ENCODE measurements at places on chromosomes 6 and 20.

DNA sequence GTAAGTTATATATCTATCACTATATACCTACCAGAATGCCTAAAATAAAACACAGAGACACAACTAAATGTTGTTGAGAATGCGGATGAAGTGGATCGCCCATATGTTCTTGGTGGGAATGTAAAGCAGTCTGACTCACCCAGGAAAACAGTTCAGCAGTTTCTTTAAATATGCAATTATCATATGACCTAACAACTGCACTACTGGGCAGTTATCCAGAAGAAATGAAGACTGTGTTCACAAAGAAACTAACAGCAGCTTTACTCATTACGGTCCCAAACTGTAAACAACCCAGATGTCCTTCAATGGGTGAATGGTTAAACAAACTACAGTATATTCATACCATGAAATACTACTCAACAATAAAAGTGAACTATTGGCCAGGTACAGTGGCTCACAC is 14.3 kb upstream of the ZC3H12D start:
- no peak for DNase-seq

GRCh38 chr6:13915561-13916229 is 9.1 kb upstream of the RNF182 start:
- DNase-seq: no peak

- DNase-seq: no peak
These were observed 229.3 kb downstream of the RFPL4B start for GRCh38 chr6:112576423-112576822.

DNA sequence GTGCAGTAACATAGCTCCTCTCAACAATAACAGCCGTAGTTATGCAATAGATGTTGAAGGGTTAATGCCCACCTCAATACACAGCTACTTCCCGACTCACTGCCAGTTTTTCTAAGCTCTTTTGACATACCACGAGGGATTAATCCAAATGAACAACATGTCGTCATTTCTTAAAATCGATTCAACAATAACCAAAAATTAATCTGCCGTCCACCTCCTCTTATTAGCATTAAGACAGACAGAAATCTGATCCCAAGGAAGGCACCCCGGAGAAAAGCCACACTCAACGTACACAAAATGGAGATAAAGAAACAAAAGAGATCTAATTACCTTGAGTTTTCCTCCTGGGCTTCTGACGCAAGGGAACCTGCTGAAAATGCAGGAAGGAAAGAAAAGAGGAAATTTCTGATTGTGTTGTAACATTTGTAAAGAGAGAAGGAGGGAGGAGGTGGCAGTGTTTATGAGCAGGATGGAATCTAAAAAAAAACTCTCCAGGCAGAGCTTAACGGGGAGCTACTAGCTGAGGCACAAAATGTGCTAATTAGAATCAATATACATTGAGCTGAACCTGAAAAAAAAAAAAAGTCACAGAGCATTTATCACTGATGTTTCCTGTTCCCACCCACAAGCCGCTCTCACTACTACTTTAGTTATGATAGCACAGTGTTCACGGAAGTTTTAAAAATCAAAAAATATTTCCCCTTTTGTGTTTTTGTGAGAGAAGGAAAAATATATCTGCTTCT is 109.3 kb downstream of the IPCEF1 start:
- DNase-seq: peak; percentile 47

DNA sequence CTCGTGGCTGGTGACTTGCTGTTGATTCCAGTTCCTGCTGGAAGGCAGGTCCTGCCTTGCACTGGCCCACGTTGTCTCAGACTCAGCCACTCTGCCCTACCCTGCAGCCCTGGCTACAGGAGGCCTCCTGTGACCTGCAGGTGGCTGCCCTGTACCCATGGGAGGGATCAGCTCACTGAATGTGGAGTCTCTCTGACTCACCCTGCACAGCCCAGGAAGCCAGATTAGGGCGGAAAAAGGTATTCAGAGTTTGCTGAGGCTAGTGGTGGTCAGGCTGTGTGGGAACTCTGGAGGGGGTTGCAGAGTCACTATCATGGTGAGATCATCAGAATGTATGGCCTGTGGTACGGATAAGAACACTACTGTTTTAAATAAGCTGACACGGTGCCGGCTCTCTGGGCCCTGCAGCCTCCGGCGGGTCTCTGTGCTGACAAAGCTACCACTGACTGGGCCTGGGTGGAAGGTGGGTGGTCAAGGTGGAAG is 24.7 kb upstream of the PYGB start:
- DNase-seq: peak; percentile 17

DNA sequence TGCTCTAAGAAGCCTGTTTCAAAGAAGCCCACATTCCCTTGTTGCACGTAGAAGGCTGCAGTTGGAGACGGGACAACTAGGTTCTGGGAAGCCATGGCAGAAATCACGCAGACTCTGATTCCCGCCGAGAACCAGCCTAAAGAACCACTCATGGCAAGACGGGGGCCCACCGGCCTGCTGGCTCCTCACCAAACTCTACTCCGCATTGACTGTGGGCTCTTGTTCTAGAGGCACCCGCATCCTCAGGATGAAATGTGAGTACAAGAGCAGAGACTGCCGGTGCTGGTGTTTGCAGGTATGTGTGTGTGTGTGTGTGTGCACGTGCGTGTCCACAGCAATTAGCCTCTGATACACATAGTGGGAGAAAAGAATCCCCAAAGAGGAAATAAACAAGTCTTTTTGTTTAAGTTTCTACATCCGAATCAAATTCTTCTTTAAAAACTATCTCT is 42.3 kb upstream of the NR2E1 start:
- DNase-seq: no peak

DNA sequence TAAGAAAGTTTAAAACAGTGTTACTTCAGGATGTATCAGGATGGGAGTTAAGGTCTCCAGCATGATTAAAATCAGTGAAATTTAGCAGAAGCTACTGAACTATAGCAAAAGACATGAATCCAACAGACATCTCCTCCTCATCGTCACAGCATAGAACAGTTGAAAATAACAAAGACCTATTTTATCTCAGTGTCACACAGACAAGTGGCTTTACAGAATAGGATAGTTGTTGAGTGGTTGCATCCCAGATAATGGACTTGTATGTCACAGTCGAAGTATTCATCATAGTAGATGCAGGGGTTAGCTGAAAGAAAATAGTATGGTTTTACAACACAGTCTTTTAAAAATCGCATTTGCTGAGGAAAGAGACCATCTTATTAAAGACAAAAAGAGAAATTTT is 31.2 kb downstream of the CRISP1 start:
- DNase-seq: no peak

DNA sequence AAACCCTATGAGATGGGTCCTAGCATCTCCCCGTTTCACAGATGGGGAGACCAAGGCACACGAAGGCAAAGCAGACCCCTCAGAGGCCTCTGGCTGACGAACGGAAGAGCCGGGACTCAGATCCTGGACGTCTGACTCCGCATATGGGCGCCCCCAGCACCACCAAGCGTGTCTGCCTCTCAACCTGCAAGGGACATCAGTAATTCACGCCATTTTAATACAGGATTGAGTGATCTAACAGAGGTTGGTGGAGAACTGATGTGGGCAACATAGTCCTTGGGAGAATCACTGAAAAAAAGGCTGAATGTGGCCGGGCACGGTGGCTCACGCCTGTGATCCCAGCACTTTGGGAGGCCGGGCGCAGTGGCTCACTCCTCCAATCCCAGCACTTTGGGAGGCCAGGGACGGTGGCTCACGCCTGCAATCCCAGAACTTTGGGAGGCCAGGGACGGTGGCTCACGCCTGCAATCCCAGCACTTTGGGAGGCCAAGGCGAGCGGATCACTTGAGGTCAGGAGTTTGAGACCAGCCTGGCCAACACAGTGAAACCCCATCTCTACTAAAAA is 206.6 kb downstream of the DLL1 start:
- no peak for DNase-seq

GRCh38 chr6:38603496-38603895 is 36.2 kb downstream of the BTBD9 start:
- DNase-seq: no peak

- DNase-seq: no peak
These were observed 104.7 kb downstream of the BMP7 start for GRCh38 chr20:57161478-57162361.

DNA sequence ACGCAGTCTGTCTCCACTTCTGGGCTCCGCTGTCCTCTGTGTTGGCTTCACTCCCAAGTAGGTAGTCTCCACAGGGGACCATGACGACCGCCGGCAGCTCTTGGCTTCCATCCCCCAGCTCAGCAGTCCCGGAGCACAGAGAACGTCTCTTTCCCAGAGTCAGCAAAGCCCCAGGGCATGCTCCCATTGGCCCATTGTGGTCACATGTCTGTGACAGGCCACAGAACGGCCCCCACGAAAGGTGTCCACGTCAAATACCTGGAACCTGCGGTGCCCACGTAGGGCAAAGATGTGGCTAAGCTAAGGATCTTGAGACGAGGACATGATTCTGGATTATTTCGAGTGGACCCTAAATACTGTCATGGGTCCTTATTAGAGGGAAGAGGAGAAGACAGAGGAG is 438.4 kb upstream of the SULF2 start:
- no peak for DNase-seq

DNA sequence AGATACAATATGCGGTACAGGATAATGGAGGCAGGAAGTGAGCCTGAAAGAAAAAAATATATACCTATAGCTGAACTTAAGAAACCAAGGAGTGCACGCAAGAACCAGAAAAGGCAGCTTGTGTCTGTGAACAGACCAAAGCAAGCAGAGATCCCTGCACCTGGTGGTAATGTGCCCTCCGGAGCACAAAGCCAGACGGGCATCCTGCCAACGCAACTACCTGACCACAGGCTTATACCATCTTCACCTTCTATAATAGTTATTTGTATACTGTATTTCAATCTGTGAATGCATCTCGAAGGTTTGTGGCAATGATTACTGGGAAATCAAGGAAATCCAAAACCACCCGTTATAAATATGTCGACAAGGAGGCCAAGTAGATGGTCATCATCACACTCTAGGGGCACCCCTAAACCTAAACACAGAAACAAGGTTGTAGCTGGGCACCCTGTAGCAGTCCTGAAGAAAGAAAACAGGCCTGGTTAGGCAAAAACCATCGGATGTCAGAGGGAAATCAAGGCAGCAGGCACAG is 801 bp downstream of the FBXL4 start:
- peak; percentile 35 for DNase-seq

- no peak for DNase-seq
These were observed 162.3 kb downstream of the UTRN start for GRCh38 chr6:144447472-144447871.

DNA sequence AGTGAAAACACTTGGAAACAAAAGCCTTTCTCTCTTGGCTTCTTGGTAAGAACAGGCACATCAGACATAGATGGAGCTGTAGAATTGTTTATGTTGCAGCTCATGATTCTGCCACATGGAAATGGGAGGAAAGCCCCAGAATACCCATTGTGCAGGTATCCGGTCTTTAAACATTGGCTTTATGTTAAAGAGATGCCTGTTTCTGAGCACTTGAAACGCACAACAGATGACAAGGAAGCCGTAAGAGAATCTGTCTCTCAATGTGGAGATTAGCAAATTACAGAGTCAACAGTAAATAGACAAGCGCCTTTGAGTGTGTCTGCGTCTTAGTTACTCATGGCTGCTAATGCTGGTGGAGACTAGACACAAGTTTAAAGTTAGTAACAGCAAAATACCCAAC is 10.5 kb downstream of the TNFAIP3 start:
- no peak for DNase-seq

DNA sequence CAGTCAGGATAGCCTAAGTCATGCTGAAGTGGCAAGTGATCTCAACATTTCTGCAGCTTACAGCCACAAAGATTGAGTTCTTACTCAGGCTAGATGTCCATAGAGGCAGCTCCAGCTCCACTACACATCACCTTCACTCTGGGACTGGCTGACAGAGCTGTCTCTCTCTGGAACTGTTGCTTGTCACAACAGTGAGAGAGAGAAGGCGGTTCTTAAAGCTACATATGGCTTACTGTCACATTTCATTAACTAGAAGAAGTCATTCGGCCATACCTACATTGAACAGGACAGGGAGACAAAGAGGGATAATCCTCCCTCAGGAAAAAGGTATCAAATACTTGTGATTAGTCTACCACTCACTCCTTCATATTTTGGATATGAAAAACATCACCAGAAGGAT is 914.9 kb upstream of the FLRT3 start:
- no peak for DNase-seq

GRCh38 chr20:24685736-24686135 is 216.3 kb downstream of the SYNDIG1 start:
- DNase-seq: no peak

DNA sequence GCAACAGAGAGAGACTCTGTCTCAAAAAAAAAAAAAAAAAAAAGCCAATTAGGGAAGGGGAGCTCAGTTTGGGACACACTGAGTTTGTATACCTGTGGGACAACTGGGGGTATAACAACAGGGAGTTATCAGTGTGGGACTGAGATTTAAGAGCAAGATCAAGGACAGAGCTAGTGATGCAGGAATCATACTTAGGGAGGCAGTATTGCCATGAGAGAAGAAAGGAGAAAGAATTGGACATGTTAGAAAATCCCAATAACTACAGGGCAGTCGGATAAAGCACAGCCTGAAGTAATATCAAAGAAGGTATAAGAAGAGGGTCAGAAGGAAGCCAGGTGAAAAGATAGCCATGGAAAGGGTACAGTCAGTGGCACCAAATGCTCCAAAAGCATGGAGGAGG is 121.2 kb downstream of the PTPRT start:
- no peak for DNase-seq

DNA sequence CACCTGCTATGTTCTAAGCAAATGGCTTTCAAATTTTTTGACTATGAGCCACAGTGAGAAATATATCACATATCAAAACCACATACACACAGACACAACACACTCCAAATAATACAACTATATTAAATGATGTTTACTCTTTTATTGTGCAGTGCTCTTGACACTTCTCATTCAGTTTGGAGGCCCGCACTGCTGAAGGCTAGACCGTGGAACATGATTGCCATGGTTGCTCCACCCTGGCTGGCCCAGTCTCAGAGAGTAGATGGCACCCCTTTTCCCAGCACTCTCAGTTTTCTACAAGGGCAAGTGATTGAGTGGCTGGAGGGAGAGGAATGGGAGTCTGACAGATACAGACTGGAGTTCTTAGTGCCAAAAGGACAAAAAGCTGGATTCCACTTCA is 86.9 kb downstream of the SH3BGRL2 start:
- DNase-seq: no peak

DNA sequence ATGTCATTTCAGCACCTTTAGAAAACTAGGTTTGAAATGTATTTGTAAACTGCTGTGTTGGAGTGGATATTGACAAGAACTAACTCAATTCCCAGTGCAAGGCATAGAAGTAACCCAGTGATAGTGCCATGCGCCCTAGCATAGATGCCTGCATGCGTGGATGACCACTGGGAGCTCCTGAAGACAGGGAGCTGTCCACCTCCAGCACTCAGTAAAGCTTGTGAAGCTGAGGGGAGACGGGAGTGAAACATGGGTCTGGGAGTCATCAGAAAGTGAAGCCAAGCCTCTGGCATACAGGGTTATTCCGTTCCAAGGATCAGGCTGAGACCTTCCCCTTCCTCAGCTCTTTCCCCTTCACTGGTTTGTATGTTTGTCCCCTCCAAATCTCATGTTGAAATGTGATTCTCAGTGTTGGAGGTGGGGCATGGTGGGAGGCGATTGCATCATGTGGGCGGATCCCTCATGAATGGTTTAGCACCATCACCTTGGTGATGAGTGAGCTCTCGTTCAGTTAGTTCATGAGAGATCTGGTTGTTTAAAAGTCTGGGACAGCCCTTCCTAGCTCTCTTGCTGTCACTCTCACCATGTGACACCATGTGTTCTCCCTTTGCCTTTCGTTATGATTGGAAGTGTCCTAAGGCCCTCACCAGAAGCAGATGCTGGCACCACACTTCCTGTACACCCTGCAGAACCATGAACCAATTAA is 146.5 kb upstream of the FERMT1 start:
- DNase-seq: no peak

Measured in CD4-positive, alpha-beta T cell treated with Interleukin-15 for 4 hours (primary cell).